ENCODE measurements at places on chromosomes 16 and 17. TPM values are rescaled to one million over a fixed set of nuclear protein-coding genes. Genes with fewer than 3 reads are reported as not detected.

GRCh38 chr16:21698169-21699032 is 34.6 kb downstream of the OTOA start:
- no peak overlapping the region for H3K4me3 ChIP-seq
- no peak overlapping the region for H3K27ac ChIP-seq
- H3K27me3 ChIP-seq: no peaks in the 10 kb centered on the region
- no peaks in the 10 kb centered on the region for H3K36me3 ChIP-seq
- DNase-seq: no peak
- no peaks in the 10 kb centered on the region for H3K4me1 ChIP-seq

- no peak for DNase-seq
- H3K4me1 ChIP-seq: peaks cover 13% of the 10 kb centered on the region
- H3K36me3 ChIP-seq: no peaks in the 10 kb centered on the region
Measured at GRCh38 chr17:32520737-32521404, 34.1 kb downstream of the CDK5R1 start.

DNA sequence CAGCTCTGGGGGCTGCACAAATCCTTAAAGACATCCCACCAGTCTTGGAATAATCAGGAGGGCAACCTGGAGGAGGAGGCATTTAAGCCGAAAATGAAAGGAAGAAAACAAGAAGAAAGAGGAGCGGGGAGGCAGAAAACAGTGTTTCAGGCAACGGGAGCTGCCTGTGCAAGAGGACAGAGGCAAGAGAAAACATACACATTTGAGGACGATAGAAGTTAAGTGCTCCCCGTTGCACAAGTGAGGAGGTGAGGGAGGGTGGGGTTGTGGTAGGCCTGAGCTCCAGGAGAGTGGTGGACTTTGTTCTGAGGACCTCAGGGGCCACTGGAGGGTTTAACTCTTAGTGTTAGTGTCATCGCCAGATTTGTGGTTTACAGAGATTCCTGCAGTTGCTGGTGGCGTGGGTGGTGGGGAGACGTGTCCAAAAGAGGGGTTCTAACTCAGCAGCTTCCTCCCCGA is 27.6 kb upstream of the CIBAR2 start:
- H3K27ac ChIP-seq: no peak overlapping the region
- H3K4me3 ChIP-seq: no peak overlapping the region
- H3K4me1 ChIP-seq: peaks cover 8% of the 10 kb centered on the region
- no peak for DNase-seq

GRCh38 chr17:44424828-44425461 is 35.5 kb upstream of the ITGA2B start:
- no peak overlapping the region for H3K4me3 ChIP-seq
- no peak for DNase-seq
- H3K27me3 ChIP-seq: no peaks in the 10 kb centered on the region
- H3K36me3 ChIP-seq: peaks cover 29% of the 10 kb centered on the region
- no peak overlapping the region for H3K27ac ChIP-seq

- H3K27ac ChIP-seq: no peak overlapping the region
- H3K4me3 ChIP-seq: no peak overlapping the region
- DNase-seq: no peak
- H3K4me1 ChIP-seq: no peaks in the 10 kb centered on the region
Measured at GRCh38 chr16:79114759-79115158, 485.8 kb downstream of the MAF start.

DNA sequence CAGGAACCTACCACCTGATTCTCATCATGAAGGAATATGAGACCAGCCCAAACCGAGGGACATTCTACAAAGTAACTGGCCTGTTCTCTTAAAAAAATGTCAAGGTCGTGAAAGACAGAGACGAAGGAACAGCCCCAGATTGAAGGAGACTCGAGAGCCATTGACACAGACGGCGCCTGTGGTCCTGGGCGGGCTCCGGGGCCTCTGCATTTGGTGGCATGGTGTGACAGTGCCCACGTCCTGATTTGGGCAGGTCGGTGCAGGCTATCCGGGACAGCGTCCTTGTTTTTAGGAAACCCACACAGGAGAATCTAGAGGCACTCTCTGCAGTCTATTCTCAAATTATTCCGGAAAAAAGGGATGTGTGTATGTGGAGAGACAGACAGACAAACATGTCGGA is 64.1 kb downstream of the ADCY9 start:
- no peak overlapping the region for H3K4me3 ChIP-seq
- H3K27me3 ChIP-seq: no peaks in the 10 kb centered on the region
- peaks cover 24% of the 10 kb centered on the region for H3K4me1 ChIP-seq
- no peak for DNase-seq
- peak overlapping the region; percentile 91 for H3K27ac ChIP-seq

- peak within 1 kb of the TSS; percentile 94 for H3K4me3 ChIP-seq
- no peaks in the 10 kb centered on the region for H3K36me3 ChIP-seq
- H3K27ac ChIP-seq: peak within 1 kb of the TSS; percentile 68
- H3K4me1 ChIP-seq: peaks cover 9% of the 10 kb centered on the region
Measured at GRCh38 chr17:55750750-55751657, at the start of gene PCTP. PCTP (plus strand) TSS chr17:55751051; CDS start chr17:55751104, 53 bp downstream.

- H3K36me3 ChIP-seq: no peaks in the 10 kb centered on the region
- no peaks in the 10 kb centered on the region for H3K27me3 ChIP-seq
- DNase-seq: peak; percentile 54
- H3K4me3 ChIP-seq: no peak overlapping the region
- peaks cover 8% of the 10 kb centered on the region for H3K4me1 ChIP-seq
- no peak overlapping the region for H3K27ac ChIP-seq
Measured at GRCh38 chr17:50495918-50496317, 12.3 kb upstream of the MYCBPAP start.

- peaks cover 8% of the 10 kb centered on the region for H3K27me3 ChIP-seq
- H3K27ac ChIP-seq: no peak overlapping the region
- no peaks in the 10 kb centered on the region for H3K36me3 ChIP-seq
Measured at GRCh38 chr16:29742683-29743275, 3.0 kb downstream of the C16orf54 start.

KRT26 gene
- total RNA-seq: not detected

IKZF3 gene
- total RNA-seq: not detected

TRIM47 gene
- 1.4 TPM for total RNA-seq

EVPLL gene
- not detected for total RNA-seq

CDC6 gene
- total RNA-seq: 12.4 TPM

MEFV gene
- total RNA-seq: not detected

PABPN1L gene
- not detected for total RNA-seq

C1QL1 gene
- total RNA-seq: 0.86 TPM

Measured in GM23248 (cell line).